Putamen (tissue), 1 donor: ENCODE measurements at places on chromosomes 7 and 10.

DNA sequence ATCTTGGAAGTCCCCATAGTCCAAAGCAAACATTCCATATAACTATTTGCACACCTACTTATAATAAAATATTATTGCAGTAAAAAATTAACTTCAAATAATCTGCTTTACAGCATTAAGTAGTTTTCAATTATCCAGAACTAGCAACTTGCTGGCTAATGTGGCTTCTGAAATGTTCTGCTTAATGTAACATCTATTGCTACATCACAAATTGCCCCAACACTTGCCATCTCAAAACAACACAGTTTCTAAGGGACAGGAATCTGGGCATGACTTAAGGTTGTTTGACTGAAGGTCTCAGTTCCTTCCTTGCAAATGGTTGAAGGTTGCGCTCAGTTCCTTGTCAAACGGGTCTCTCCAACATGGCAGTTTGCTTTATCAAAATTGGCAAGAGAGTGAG is 378.5 kb upstream of the SEMA3C start:
- DNase-seq, result no peak

DNA sequence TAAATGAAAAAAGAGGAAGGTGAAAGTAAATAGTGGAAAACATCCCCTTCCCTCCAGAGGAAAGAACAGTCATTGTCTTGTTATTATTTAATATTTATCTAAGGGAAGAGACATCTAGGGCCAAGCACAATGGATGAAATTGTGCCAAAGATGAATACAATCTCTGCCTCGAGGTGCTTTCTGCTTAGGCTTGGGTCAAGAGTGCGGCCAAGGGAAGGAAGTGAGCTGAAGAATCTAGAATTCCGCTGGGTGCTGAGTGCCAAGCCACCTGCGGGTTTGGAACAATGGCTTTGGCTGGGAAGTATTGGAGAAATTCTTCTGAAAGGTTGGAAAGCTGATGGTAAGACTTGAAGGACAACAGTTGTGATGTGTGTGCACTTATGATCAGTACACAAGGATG is 531.3 kb upstream of the FZD8 start:
- DNase-seq, result no peak

DNA sequence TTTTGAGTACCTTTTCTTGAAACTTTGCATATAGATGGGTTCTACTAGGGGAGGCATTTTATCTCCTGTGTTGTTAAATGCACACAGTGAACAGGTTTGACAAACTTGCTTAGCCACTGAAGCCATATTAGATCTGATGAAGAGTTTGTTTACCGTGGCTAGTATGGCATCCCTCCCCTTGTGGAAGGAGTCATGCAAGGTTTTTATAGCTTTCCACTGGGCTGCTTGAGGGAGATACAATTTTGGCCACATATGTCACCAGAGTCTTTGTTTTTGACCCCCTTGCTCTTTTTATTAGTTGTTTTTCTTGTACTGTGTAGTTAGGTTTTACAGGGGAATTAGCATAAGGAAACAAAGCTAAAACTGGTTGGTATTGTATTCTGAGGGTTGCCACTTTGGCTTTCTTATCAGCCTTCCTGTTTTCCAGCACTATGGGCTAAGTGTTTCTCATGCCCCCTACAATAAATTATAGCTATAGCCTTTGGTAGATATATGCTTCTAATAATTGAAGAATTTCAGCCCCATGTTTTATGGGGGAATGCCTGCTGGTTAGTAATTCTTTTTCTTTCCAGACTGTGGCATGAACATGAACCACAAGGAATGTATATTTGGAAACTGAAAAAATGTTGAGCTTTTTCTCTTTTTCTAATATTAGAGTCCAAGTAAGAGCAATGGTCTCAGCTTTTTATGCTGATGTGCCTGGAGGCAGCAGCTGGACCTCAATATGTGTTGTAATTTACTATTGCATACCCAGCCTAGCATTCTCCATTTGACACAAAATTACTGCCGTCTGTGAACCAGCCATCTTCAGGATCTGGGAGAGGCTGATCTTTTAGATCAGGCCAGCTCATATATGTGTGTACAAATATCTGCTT is 18.4 kb upstream of the STEAP2 start:
- no peak for DNase-seq

DNA sequence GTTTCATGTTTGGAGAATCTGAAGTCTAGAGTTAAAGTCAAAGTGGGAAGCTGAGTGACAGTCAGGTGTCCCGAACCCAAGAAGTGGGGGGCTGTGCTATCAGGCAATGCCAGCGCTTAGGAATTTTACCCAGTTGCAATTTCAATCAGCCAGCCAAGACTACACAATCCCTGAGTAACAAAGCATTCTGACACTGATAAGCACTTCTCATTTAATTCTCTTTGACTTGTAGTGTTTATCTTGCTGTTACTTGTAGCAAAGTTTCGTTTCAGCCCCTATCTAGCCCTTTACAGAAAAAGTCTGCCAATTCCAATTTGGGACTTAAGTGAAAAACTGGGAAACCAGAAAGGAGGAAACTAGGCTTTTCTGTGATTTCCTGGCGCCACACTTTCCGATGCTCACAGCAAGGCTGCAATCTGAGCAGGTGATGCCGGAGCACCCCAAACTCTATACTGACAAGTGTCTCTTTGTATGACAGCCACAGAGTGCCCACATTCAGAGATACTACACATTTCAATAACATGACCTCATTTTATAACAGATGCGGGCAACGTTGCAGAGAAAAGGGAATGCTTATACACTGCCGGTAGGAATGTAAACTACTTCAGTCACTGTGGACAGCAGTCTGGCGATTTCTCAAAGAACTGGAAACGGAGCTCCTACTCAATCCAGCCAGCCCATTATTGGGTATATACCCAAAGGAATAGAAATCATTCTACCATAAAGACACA is 61.0 kb downstream of the ITIH5 start:
- DNase-seq, result no peak

DNA sequence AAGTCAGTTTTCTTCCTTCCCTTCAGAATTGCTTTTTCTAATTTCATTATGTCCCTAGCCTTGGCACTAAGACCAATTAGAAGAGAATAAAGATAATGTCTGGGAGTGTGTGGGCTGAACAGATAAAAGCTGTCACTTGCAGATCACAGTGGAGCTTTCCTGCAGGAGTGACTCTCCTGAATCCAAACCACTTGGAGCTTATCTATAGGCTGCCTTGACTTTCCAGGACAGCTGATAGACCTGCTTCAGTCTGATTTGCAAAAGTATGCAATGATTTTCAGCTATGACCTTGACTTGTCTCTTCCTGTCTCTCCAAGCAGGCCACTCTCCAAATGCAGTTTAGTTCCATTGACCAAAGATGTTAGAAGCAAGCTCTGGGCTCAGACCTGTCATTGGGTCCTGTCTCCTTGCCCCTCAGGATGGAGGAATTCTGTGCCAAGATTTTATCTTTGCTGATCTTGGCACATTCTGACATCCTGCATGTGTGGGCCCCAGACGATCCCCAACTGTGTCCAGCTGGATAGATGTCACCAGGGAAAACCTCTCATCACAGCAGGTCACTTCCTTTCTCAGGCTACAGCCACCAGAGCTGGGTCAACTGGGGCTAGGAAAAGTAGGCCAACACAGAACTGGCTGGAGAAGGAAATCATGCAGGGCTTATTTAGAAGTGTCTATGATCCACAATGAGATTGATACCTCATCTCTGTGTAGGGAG is 120.9 kb upstream of the ZNF438 start:
- DNase-seq, result no peak

DNA sequence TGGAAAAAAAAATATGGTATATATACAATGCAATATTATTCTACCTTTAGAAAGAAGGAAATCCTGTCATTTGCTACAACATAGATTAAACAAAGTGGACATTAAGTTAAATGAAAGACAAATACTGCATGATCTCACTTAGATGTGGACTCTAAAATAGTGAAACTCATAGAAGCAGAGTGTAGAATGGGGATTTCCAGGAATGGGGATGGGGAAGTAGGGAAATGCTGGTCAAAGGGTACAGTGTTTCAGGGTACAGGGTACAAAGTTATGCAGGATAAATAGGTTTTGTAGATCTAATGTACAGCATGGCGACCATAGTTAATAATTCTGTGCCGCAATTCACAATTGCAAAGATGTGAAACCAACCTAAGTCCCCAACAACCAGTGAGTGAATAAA is 385.5 kb downstream of the SFMBT2 start:
- no peak for DNase-seq

- no peak for DNase-seq
Measured at GRCh38 chr7:38123494-38123893, 54.6 kb upstream of the STARD3NL start.

DNA sequence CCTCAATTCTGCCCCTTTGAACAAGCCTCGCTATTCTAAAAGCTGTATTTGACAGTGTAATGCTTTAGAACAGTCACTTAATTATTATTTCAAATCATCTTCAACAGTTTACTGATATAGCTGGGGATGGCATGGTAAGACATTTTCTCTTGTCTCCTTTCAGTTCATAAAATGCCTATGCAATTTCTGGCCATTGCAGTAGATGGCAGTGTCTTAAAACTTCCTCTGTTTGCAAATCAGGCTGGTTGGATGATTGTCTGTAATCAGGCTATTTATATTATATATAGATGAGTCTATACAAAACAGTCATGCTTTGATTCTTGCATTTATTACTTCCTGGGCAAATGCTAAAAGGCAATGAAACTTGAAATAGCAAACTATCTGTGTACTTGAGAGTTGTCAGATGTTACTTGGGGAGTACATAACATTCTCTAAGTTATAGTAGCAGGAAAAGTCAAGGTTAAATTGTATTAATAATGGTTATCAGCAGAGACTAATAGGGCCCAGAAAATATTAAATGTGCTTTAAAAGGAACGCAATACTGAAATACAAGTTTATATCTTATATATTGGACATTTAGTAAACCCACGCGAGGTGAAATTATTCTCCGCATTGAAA is 55.5 kb upstream of the LHFPL3 start:
- peak; percentile 46 for DNase-seq

GRCh38 chr7:43481902-43482678 is 100.8 kb upstream of the STK17A start:
- no peak for DNase-seq

DNA sequence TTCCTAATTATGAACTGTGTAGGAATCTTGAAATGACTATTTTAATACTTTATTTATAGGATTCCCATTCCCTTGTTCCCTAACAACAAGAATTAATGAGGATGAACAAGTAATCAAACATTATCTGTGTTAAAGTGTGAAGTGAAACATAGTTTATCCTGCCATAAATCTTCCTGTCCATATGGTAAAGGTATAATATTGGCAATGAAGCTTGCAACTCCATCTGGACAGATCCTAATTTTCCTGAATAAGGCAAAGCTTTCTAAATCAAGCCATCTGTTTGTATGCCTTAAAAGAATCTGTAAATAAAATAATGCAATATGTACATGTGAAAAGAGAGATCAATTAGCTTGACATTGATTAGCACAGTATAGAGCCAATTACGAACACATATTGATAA is 529.0 kb downstream of the ANKRD7 start:
- no peak for DNase-seq

DNA sequence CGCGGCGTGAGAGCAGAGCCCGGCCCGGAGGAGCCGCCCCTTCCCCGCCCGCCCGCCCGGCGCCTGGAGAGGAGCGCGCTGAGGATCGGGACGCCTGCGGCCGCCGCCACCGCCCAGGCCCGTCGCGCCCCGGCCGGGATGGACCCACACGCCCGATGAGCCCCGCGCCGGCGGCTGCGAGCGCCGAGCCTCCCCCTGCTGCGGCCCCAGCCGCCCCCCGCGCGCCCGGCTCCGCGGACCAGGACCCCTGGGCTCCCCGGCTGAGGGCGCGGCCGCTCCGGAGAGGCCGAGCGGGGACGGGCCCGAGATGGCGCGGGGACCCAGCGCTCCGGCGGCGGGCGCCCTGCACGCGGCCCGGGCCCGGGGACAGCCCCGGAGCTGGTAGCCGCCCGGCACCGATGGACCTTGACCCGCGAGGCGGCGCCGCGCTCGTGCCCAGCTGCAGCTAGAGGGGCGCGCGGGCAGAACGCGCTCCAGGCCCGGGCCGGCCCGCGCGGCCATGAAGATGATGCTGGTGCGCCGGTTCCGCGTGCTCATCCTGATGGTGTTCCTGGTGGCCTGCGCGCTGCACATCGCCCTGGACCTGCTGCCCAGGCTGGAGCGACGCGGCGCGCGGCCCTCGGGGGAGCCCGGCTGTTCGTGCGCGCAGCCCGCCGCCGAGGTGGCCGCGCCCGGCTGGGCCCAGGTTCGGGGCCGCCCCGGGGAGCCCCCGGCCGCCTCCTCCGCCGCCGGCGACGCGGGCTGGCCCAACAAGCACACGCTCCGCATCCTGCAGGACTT is 520 bp downstream of the FAM20C start:
- no peak for DNase-seq
